Activated T-helper 1 cell treated with anti-CD3 and anti-CD28 coated beads, Interleukin-2, amount 50 U/mL, for 16 hours (primary cell): ENCODE measurements at places on chromosomes 12 and 14.

GRCh38 chr12:21998295-21998694 lies 47.7 kb upstream of the CMAS start:
- DNase-seq: no peak

DNA sequence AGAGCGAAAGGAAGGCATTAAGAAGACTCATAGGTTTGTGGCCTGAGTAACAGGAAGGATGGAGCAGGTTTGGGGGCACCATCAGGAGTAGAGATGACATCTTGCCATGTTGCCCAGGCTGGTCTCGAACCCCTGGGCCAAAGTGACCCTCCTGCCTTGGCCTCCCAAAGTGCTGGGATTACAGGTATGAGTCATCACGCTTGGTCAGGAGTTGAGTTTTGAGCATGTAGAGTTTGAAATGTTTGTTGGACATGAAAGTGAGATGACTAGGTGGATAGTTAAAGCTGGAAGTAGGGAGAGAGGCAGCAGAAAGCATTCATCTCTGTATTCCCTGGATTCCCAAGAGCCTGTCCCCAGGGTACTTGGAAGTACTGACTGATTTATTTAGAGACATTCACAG lies 112.6 kb downstream of the ERC1 start:
- no peak for DNase-seq

DNA sequence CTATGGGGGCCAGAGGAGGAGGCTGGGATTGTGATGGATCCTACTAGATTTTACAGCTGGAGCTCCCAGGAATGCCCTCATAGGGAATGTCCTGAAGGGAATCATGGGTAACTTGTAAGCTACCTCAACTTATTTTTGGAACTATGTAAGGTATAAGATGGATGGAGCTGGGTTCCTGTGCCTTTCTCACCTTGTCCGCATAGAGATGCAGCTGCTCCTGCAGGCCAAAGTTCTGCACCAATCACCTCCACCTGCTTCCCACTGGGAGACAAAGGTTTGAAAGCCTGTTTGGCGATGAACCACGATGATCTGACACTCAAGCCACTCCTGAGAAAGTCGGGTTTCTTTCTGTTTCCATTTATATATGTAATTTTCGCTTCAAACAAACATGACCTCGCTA lies 648 bp upstream of the AKAP5 start:
- DNase-seq: no peak

DNA sequence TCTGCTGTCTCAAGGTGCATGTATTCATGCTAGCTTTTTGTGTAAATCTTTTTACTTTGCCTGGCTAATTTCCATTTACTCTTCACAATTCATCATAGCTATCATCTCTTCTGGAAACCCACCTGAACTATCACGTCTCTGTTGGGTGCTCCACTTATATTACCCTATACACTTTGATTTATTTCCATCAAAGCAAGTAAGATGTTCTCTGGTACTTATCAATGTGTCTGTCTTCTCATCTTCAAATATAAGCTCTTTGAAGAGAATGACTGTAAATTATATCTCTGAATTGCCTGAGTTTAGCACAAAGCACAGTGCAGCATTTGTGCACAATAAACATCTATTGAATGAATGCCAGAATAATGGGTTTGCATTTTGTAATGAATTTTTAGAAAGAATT lies 1129.7 kb downstream of the LRFN5 start:
- DNase-seq: no peak

DNA sequence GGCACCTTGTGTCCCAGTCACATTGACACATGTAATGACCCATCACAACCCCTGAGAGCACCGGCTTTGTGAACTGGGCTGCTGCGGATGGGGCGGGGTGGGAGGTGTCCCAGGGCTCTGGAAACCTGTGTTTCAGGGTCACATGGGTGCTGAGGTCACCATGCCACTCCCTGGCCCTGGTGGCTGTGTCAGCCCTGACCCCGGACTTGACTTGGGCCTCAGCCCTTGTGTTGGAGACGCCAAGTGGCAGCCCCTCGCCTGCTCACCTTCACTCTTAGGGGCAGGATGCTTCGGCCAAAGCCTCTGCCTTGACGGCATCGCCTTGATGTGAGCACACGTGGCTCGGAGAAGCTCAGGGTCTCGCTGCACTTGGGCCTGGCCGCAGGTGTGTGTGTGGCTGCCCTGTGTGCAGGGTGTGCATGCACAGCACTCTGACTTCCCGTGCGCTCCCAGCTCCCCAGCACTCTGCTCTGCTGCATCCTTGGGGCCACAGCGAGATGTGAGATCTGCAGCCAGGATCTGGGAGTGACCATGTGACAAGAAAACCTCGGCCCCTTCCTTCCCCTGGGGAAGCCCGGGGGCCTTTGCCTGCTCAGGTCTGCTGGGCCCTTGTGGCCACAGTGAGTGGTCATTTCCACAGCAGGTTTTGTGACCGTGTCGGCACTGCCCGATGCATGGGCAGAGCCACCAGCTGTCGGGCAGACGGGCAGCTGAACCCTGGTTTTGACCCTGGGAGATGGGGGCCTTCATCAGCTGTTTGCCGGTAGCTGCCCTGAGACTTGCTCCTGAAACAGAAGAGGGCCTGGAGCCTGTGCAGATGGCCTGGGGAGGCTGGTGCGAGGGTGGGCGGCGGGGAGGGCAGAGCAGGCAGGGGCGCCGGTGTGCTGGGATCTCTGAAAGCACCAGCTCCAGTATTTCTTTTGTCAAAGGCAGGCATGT lies 167.4 kb downstream of the KIF26A start:
- DNase-seq: no peak

DNA sequence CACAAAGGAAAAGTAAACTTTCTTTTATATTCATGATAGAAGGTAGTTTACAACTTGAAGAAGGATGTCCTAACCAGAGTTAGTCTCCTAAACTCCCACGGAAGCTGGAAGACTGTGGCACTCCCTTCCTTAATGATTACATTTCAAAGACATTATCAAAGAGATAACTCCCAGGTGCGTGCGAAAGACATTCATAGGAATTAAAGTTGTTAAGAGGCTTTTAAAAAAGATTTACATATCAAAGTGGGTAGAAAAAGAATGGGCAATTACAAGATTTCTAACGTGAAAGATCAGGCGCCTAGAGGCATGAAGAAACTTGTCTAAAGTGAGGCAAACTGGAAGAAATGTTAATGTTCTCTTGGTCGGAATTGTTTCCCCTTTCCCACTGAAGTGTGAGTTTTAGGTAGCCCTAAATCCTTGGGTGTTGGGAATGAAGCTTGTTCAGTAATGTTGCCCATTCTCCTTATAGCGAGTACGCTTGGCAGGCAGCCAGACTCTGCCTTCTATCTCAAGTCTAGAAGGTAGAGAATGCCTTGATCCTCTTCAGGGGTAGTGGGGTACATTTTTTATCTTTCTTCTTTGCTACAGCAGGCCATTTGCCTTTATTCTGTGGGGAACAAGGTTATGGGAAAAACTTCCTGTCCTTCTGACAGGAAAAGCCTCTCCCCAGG lies 642.0 kb downstream of the SLC6A15 start:
- DNase-seq: no peak

DNA sequence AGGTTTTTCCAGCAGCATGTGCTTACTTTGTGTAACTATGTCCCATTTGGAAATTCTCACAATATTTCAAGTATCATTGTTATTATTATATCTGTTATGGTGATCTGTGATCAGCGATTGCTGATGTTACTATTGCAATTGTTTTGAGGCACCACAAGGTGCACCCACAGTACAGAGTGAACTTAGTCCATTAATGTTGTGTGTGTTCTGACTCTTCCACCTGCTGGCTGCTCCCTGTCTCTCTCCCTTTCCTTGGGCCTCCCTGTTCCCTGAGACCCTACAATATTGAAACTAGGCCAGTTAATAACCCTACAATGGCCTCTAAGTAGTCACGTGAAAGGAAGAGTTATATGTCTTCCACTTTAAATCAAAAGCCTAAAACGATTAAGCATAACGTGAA lies 153.9 kb downstream of the PIK3C2G start:
- DNase-seq: no peak

- no peak for DNase-seq
Measured at GRCh38 chr12:110741341-110742095, 1.2 kb downstream of the PPP1CC start.

- no peak for DNase-seq
Measured at GRCh38 chr12:131085125-131085815, 131.6 kb downstream of the ADGRD1 start.

- DNase-seq: no peak
Measured at GRCh38 chr12:1947081-1947480, 28.6 kb upstream of the CACNA2D4 start.

DNA sequence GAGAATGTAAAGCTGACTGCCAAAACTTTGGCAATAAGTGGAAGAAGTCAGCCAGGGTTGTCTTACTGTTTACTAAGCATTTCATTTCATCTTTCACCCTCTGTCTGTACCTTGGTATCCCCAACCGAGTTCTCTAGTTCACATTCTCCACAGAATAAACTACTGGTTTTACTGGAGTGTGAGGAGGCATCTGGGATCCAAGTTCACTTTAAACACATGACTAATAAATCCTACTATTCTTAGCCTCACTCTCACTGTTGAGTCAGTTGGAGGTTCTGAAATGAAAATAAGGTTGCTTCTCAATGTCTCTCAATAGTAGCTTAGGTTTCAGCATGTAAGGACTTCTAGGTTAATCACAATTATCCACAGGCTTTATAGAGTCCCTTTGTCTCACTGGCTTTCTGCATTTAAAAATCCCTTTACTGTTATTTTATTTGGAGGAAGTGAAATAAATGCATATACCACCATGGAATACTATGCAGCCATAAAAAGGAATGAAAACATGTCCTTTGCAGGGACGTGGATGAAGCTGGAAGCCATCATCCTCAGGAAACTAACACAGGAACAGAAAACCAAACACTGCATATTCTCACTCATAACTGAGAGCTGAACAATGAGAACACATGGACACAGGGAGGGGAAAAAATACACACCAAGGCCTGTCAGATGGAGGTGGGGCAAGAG lies 95.8 kb downstream of the EPS8 start:
- DNase-seq: no peak

DNA sequence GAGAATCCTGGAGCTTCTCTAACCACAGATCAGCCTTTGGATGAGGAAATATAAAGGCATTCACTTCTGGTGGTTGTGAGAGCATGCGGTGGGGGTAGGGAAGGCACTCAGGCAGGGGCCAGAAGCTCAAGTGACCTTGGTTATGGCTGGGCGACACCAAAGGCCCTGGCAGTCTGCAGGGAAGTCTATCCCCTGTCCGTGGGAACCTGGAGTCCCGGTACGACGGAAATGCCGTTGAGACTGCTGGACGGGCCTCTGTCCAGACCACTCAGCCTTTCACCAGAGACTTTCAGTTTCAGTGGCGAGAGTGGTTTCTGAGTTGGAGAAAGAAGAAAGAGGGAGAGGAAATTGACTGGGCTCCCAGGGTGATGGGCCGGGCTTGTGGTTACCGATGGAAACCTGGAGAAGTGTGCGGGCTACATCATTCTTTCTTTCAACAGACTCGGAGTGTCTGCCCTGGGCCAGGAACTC lies 20.9 kb downstream of the ISCA2 start:
- no peak for DNase-seq

- no peak for DNase-seq
Measured at GRCh38 chr12:96751626-96752025, 155.4 kb upstream of the NEDD1 start.

DNA sequence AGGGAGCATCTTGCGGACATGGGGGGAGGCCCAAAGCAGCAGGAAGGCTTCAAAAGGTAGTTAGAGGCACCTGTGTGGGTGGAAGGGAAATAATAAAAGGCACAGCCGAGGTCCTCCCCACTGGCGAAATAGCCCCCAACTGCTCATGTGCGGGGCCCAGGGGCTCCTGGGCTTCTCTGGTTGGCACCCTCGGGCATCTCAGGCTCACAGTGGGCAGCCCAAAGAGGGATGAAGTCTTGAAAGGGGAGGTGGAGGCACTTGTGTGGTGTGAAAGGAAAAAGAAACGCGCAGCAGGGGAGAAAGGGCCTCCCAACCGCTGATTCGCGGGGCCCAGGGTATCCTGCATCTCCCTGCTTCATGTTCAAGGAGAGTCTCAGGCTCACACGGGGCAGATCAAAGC lies 579.4 kb downstream of the ALG10 start:
- DNase-seq: no peak

DNA sequence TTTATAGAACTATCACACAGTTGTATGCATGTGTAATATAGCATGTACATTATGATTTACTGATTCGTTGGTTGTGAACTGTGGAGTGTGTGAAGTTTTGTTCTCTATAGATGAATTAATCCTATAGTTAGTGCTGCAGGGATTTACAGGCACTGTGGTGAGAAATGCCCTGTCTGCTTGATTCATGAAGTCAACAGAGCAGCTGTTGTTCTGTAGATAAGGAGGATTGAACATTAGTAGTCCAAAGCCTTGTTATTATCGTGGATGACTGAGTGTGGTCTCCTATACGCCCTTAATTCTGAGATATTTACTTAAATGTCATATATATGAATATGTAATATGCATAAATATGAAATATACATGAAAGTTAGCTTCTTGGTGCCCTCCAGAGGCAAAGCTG lies 98.3 kb downstream of the DNAH10 start:
- DNase-seq: no peak

DNA sequence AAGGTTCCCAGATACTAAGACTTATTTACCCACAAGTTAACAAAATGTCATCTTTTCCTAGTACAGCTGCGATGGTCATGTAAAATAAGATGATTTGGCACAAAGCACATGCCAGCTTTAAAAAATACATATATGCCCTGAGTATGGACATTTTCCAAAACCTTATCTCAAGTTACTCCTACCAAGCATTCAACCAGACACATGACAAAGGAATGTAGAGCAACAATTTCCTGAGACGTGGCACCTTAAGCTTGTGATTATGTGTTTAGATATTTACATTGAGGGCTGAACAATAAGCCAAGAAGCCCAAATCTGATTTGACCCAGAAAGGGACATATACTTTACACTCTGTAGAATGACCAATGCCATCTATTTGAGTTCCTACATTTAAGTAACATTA lies 24.5 kb upstream of the OVCH1 start:
- no peak for DNase-seq

DNA sequence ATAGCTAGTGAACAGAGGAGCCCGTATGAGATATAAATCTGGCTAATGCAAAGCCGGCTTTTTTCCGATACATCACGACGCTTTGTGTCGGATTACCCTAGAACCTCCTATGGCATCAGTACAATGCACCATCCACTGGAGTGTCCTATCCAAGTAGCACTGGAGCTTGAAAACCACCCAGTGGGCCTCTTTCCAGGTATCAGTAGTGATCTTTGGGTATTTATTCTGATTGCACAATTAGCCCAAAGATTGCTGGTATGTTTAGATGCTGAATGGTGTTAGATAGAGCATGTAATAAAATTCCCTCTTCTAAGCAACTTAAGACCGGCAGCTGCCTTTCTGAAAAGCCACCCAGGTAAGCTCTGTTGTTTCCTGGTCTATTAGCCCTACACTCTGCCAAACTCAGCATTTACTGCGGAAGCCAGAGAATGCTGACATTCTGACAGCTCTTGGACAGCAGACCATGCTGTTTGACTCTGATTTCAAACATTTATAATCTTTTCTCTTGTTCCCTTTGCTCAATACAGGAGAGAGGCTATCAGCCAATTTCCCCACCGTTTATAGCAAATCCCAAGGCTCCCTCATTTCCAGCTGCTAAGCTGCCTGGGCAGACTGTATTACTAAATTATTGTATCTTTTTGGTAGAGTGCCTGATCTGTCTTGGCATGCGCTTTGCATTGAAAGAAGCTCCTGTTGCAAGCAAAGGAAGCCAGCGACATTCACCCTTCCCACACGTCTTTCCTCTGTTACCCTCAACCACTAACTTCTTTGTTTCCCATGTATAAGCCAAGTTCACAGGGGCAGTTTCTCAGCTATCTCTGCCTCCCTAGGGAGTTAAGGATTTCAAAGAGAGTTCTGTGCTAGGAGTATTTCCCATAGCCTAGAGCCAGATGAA lies 388.3 kb upstream of the GARIN6 start:
- no peak for DNase-seq

- DNase-seq: no peak
Measured at GRCh38 chr12:121523741-121524140, 57.1 kb downstream of the KDM2B start.
